NCI-H446 (cell line): ENCODE measurements at places on chromosomes 6 and 20.

DNA sequence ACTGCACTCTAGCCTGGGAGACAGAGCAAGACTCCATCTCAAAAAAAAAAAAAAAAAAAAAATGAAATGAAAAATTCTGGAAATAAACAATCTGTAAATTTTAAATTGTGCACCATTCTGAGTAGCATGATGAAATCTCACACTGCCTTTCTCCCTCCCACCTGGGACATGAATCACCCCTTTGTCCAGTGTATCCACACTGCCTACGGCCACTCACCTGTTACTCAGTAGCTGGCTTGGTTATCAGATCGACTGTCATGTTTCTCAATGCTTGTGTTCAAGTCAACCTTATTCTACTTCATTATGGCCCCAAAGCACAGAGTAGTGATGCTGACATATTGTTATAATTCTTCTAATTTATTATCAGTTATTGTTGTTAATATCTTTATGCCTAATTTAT lies 58.7 kb upstream of the MTHFD1L start:
- DNase-seq, result no peak

GRCh38 chr6:105810105-105810921 lies 275.8 kb upstream of the PRDM1 start:
- DNase-seq, result peak; percentile 15

DNA sequence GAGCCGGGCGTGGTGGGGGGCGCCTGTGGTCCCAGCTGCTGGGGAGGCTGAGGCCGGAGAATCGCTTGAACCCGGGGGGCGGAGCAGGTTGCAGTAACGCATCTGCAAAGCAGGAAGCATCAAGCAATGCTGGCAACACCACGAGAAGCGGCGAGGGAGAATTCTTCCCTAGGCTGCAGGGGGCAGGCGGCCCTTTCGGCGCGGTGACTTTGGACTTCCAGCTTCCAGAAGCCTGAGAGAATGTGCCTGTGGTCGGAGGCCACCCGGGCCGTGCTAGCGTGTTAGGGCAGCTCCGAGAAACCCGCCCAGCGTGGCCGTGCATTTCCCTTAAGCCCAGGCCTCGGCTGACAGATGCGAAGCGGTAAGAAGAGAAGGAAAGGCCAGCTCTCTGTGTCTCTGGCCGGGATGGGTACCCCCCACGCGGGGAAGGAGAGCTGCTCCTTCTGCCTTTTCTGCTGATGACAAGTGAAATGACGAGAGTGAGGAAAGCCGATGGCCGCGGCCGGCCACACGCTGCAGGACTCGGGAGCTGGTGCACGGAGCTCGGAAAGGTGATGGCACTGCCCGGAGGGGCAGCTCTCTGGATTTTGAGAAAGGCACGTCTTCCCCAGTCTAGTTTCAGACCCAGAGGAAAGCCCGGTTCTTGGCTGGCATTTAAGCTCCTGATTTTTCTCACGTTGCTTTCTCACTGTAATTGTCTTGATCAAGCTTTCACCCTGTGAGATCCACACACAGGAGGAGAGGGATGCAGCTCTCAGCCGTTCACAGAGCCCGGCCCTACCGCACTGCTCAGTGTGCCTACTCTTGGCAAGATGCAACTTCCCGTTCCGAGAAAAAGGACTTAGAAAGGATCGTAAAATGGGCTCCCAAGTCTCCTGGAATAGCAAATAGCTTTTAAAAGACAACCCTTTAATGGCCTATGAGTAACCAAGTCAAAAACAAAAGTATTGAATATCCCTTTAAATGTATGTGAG lies 68.3 kb upstream of the EXOC2 start:
- DNase-seq, result no peak

GRCh38 chr6:4935975-4936680 lies 67.7 kb downstream of the RPP40 start:
- no peak for DNase-seq

GRCh38 chr6:43339168-43339567 lies 30.3 kb downstream of the ZNF318 start:
- no peak for DNase-seq

DNA sequence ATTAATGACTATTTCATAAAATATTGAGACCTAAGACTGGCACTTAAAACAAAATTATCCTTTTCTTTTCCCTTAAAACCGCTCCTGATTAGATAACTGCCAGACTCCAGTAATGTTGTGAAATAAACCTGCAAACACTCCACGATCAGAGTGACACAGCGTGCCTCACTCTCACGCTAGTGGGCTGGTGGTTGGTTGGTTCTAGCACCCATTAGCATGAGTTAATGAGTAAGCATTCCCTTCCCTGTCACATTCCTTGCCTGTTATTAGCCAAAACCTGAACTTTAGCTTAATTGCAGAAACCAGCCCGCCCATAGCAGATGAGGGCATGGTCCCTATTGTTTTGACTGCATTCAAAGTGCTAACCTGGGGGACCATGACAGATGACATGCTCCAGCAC lies 193.4 kb downstream of the CD83 start:
- no peak for DNase-seq

- DNase-seq, result peak; percentile 27
Observed at GRCh38 chr6:22079783-22080182, 217.1 kb downstream of the PRL start.

DNA sequence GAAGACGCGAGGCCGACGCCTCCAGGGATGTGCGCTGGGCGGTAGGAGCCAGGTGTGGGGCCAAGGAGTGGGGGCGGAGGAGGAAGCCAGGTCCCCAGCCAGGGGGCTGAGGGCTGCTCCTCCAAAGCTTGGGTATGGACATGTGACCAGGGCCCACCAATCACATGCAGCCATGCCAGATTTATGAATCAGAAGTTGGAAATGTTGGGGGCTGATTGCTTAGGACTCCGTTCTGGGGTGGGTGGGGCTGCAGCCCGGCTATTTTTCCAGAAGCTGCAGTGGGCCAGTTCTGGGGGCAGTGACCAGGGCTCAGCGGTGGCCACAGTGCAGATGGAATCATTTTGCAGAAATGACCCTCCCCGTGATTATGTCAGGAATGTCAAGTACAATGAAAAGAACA lies 96.0 kb downstream of the CEBPB start:
- no peak for DNase-seq

DNA sequence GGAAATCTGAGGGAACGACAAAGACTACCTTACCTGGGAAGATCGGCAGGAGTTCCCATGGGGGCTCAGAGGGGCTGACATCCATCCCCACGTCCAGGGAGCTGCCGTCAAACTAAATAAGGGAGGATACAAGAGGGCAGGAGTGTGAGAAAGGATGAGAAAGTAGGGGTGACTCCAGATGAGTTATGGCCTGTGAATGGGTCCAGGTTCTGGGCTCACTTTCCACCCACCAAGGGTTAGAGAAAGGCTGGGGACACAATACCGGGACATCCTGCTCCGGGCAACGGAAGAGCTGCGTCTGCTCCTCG lies 683 bp downstream of the ATF6B start:
- DNase-seq, result no peak

DNA sequence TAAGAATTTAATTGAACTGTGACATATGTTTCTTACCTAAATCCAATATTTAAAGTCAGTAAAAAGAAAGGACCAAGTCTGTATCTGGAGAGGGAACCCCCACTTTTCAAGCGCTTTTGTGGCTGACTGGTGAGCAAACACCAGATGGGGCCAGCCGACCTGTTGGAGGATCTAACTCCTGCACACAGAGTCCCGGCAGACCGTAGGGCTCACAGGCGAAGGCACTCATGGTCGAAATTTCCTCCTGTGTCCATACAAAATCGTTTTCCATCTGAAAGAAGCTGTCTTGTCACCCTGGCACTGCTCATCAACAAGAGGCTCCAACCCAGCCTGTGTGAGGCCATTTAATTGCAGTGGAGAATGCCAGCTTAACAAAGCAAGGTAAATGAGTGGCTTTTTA lies 94.0 kb downstream of the SCML4 start:
- DNase-seq, result no peak

GRCh38 chr6:139882977-139883728 lies 508.7 kb upstream of the CITED2 start:
- DNase-seq, result no peak

DNA sequence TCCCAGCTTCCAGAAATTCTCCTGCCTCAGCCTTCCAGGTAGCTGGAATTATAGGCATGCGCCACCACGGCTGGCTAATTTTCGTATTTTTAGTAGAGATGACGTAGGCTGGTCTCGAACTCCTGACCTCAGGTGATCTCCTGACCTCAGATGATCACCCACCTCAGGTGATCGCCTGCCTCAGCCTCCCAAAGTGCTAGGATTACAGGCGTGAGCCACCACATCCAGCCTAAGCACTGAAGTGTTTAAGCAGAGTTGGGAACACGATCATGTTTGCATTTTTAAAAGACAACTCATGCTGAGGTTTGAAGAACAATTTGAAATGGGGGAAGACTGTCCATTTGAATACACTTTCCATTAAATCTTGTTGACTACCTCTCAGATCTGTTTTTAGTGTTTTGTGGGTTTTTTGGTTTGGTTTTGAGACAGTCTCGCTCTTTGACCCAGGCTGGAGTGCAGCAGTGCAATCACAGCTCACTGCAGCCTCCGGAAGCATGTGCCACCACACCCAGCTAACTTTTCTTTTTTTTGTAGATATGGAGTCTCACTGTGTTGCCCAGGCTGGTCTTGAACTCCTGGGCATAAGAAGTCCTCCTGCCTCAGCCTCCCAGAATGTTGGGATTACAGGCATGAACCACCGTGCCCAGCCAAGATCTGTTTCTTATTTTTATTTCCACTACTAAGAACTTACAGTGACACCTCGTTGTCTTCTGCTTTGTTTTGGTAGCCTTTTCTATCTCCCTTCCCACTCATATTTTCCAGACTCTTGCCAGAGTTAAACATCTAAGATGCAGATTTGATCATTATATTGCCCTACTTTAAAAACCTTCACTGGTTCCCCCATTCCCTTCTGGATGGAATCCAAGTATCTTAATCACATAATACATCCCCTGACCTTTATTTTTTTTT lies 5.5 kb downstream of the CASP8AP2 start:
- DNase-seq, result no peak
